CD4-positive, alpha-beta T cell treated with Interleukin-21 for 1 hour (primary cell): ENCODE measurements at places on chromosomes 2 and 18.

GRCh38 chr2:83602753-83603152 is 856.3 kb downstream of the SUCLG1 start:
- no peak for DNase-seq

DNA sequence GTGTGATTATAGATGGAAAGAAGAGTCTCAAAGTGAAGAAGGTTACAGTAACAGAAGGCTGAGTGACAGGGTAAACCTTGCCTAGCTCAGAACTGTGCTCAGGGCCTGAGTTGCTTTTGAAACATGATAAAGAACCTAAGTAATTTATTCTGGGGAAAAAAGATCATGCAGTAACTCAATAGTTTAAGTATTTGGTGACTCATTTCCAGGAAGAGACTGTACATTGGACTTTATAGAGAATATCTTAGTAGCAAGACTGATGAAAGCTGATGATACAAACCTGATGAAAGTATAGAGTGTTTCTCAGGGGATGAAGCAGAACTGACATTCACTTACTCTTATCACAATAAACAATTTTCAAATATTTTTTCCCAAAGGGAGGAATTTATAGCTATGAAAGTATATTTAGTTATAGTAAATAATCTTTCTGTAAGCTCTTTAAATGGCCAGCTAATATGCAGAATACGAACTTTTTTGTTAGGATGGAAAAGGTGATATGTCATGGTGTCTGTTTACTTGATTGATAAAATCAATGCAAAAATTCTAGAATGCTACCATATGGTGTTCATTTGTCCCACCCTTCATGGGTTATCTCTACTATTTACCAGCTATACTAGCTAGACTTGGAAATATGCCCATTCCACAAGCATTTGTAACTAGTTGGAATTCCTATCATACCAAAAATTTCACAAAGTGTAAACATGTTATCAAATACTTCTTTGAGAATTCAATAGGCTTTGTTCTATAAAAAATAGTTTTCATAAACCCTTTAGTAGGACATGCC is 1265.5 kb upstream of the ACVR2A start:
- DNase-seq: no peak

DNA sequence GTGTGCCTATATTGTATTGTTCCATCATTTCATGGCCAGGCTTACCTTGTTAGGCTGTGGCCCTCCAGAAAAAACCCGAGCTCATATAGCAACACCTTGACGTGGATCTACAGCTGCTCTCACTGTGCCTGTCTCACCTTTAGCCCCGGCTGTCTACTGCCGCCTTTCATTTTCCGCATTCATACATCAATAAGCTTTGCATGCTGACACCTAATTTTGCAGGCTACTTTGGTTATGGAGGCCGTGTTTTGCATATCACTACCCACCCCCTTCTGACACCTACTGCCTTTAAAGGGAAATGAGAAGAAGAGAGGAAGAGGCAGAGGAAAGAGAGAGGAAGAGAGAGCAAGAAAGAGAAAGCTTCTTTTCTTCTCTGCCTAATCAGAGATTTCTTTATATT is 702.9 kb downstream of the BCL11A start:
- DNase-seq: no peak

GRCh38 chr2:30455114-30455738 is 8.2 kb downstream of the LCLAT1 start:
- DNase-seq: no peak

- no peak for DNase-seq
Measured at GRCh38 chr2:229798446-229799155, 84.2 kb upstream of the DNER start.

GRCh38 chr2:37625796-37626571 is 45.5 kb downstream of the CDC42EP3 start:
- peak; percentile 83 for DNase-seq

DNA sequence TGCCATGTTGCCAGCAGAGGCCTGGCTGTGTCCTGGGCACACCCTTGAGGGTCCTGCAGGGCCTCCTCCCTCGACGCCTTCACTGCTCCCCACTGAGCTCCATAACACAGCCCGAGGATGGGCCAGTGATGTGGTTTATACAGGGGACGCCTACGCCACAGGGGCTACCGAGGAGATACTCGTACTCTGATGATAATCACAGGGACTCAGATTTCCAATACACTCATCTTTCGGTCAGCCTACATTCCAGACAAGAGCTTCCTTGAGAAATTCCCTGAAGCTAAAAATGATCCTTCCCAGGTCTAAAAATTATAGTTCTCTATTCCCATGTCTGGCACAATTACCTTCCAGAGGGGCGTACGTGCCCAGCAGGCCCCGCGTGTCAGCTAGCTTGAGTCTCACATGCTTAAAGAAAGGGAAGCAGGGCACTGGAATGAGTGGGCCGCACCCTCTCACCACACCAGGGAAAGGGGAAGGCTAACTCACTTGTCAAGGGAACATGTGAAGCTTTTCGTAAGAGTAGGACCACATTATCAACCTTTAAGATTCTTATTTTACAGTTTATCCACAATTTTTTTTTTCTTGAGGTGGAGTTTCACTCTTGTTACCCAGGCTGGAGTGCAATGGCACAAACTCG is 159.5 kb upstream of the NDUFV2 start:
- no peak for DNase-seq

GRCh38 chr2:233063269-233063975 is 3.3 kb downstream of the INPP5D start:
- no peak for DNase-seq

GRCh38 chr2:121089166-121089510 is 195.9 kb downstream of the TFCP2L1 start:
- DNase-seq: no peak

- DNase-seq: no peak
Measured at GRCh38 chr2:64760128-64760527, 106.4 kb upstream of the SERTAD2 start.
